ENCODE measurements at places on chromosomes 3 and 15. TPM values are rescaled to one million over a fixed set of nuclear protein-coding genes. Genes with fewer than 3 reads are reported as not detected.

GRCh38 chr3:10988001-10988665, 4.4 kb upstream of the SLC6A1 start:
- no peak for DNase-seq

DNA sequence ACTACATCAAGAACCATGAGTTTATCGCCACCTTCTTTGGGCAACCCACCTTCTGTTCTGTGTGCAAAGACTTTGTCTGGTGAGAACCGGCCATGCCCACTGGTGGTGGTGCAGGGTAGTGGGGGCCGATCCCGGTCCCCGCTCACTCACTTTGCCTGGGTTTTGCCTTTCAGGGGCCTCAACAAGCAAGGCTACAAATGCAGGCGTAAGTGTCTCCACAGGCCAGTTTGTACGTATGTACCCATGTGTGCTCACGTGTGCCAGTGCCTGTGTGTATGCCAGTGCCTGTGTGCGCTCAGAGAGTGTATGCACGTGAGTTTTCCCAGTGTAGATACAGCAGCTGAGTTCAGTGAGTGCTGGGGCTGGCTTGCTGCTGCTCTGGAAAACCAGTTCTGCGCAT, 20.5 kb downstream of the PRKCD start:
- DNase-seq: no peak

DNA sequence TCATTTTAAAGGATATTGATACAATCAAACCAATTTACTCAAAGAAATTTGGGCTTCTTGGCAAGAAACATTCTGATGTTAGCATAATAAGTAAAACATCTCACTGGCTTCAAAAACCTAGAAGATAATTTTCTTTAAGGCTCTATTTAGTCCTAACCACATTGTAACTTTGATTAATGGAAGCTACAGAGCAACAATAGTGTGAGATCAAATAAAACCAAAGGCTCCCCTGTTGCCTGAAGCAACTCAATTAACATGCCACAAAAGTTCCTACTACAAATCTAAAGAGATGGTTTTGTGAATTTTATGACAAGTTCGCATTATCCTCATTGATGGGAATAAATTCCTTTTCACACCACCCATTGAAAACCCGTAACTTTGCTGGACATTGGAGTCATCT, 5.9 kb downstream of the DPH6 start:
- DNase-seq: no peak

- DNase-seq: no peak
These were observed 47.5 kb upstream of the EIF3J start for GRCh38 chr15:44489464-44489863.

GRCh38 chr3:171944118-171945016, 95.0 kb upstream of the FNDC3B start:
- no peak for DNase-seq

DNA sequence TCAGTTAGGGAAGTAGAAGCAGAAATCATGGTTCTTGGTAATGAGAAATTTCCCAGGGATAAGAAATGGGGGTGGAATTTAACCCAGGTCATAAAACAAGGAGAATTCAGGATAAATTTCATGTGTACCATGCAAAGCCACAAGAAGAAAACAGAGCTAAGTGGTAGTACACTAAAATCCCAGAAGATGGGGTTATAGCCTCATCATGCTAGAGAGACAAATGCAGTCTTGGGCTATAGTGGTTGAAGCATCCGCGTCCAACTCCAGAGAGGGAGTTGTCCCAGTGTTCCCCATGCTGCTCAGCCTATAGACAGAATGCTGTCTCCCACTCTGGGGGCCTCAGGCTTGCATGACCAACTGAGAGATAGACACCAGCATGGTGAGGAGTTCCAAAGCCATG, 36.2 kb upstream of the CLRN1 start:
- DNase-seq: no peak

GRCh38 chr3:191637611-191638010, 176.6 kb downstream of the PYDC2 start:
- DNase-seq: no peak

DNA sequence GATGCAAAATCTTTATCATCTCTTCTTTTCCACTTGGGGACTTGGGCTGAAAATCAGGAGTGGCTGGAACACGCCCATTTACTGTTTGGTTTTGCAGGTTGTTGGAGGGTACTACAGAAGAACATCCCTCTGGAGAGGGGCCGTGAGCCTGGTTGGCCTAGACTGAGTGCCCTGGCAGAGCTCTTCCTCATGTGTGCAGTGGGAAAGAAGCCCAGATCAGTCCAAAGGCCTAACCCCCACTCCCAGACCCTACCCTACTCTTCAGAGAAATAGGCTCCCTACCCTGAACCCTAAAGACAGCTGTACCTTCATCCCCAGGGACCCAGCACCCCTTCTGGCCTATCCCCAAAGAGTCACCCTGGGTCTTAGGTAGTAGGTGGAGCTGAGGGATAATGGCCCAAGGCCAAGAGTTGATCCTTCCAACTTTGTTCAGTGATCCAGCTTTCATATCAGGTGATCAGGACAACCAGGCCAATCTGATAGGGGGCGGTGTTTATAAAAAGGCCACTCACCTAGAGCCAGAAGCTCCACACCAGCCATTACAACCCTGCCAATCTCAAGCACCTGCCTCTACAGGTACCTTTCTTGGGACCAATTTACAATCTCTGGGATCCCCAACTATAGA, at the start of gene CYP1A2:
TSS of gene CYP1A2 (plus strand) at position 524 of the 625 bp plus-strand sequence. CDS start 894 bp downstream, outside the sequence.
- DNase-seq: no peak

DNA sequence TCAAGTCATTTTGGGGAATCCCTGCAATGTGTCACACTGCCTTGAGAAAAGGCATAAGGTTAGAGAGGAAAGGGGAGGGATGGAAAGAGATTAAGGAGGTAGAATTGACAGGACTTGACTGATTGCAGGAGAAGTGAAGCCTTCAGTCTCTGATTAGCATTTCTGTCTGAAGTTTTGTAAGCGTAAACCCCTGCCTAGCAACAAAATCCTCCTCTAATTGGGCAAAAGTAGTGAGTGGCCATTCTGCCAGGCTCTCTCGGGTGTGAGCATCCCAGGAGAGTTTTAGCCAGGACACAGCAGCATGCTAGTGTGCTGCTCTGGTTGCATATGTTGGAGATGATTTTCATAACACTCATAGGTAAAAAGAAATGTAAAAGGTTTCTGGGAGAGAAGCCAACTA, 117.0 kb upstream of the MRPL3 start:
- DNase-seq: no peak

DNA sequence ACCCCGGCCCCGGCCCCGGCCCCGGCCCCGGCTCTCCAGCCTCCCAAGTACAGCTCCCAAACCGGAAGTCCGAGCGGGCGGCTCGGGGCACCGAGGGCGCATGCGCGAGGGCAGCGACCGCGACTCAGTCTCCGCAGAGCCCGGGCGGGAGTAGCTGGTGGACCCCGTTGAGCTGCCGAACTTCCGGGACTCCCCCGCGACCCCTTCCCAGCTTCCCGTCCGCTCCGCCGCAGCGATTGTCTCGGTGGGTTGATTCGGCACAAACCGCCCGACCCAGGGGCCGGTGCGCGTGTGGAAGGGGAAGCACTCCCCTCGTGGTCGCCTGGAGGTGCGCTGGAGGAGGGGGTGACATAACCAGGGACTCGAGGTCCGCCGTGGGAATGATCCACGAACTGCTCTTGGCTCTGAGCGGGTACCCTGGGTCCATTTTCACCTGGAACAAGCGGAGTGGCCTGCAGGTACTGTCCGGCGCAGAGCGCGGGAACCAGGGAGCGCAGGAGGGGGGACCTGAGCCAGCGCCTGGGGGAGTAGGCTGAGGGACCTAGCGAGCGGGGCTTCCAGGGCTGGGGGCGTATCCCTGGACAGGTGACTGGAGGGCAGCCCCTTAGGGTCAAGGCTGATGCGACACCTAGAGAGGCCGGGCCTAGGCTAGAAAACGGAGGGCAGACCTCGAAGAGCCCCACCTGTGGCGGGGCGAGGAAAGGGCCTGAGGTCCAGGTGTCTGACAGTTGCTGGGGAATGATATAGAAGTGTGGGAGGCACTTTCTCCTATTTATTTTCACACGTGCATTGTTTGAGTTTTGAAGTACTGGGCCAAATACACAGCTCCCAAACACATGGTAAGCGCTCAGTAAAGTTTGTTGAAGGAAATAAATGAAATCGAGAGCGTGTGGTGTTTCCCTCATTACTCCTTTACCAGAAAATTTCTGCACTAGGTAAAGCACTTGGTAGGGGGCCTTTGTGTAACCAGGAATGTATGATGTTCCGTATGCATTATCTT, at the start of the genes TUBGCP4 and ZSCAN29:
TSS of gene TUBGCP4 (plus strand) at position 127 of the 1,000 bp plus-strand sequence. CDS start at position 381, 254 bp downstream.
TSS of gene ZSCAN29 (minus strand) at position 69 of the 1,000 bp plus-strand sequence. CDS start 1,130 bp downstream, outside the sequence.
- peak; percentile 77 for DNase-seq

DNA sequence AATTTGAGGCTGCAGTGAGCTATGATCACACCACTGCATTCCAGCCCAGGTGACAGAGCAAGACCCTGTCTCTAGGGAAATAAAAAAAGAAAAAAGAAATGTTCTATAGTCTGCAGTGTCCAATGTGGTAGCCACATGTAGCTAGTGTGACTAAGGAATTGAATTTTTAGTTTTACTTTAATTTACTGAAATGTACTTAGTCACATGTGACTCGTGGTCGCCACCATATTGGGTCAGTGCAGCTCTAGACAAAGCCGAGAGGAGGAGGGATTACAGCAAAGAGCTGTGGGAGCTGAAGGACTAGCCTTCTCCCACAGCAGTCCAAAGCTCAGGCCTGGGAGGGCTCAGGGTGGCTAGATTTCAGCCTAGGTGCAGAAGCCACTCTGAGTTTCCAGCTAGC, 65.9 kb upstream of the NTRK3 start:
- no peak for DNase-seq

GRCh38 chr15:46416544-46416943, 781.7 kb downstream of the SQOR start:
- DNase-seq: no peak

- DNase-seq: no peak
These were observed 11.6 kb upstream of the PIK3CB start for GRCh38 chr3:138846262-138846791.

DNA sequence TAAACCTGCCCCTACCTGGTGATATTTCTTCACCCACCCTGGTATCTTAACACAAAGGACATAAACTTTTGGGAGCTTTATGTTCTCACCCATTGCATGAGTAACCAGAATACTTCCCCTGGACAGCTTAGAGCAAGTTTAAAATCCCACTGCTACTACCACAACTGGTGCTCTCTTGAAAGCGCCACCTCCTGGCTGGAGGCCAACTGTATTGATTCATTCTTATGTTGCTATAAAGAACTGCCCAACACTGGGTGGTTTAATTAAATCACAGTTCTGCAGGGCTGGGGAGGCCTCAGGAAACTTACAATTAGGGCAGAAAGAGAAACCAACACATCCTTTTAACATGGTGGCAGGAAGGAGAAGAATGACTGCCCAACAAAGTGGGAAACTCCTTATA, 592.4 kb downstream of the EPHA3 start:
- no peak for DNase-seq

- DNase-seq: no peak
These were observed 744 bp upstream of the CCDC32 start for GRCh38 chr15:40565333-40566238.

- DNase-seq: no peak
These were observed 3.5 kb downstream of the SLITRK3 start for GRCh38 chr3:165192610-165193192.

DNA sequence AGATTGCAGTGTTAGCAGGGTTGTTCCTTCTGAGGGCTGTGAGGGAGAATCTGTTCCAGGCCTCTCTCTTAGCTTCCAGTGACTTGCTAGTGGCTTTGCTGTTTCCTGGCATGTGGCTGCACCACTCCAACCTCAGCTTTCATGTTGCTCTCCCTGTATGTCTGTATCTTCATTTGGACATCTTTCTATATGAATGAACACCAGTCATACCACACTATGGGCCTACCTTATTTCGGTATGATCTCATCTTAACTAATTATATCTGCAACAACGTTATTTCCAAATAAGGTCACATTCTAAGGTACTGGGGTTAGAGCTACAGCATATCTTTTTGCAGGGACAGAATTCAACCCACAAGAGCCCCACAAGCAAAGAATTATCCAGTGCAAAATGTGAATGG, 356.7 kb upstream of the UMPS start:
- no peak for DNase-seq

- DNase-seq: no peak
These were observed 159.4 kb downstream of the CDIN1 start for GRCh38 chr15:36738817-36739216.

DNA sequence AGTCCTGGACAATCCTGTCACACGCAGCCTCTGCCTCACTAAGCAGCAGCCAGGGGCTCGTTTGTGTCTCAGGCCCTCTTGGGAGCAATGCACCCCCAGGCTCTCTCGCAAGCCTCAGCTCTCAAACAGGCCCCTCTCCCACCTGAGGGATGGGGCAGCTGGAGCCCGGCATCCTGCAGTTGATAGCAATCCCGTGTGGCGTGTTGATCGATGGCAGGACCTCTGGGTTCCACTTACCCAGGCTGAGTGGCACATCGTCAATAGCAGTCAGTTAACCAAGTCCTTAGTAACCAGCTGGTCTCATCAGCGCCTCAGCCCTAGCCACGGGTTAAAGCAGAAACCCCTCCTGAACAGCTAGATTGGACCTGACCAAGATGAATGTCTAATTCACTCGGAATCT, 36.5 kb upstream of the PLXNA1 start:
- DNase-seq: no peak

DNA sequence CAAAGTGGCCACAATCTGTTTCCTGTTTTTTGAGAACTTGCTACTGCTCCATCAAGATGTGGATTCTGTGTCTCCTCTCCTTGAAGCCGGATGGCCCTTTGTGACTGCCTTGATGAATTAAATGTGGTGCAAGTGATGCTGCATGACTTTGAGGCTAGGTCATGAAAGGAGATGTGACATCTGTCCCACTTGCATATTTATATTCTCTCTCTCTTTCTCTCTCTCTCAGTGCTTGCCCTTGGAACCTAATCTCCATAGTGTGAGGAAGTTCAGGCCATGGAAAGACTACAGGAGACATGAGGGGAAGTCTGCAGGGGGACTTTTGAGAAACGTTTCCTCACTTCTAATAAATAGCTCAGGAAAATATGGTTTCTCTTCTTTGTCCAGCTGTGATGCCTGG, 50.0 kb upstream of the ADPGK start:
- DNase-seq: no peak

DNA sequence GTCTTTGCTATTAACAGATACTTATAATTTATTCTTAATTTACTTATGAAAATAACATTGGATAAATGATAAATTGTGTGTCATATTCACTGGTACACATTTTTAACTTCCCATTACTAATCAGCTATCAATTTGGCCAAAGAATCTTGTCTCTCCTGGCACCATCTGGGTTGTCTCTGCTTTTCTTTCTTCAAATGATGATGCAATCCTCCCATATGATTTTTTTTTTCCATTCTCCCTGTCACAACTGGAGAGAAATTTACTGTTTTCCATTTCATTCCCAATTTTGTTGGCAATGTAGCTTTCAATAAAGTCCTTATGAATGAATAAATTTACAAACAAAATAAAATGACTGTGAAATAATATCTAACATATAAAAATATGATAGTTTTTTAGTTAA, 743.7 kb upstream of the EPHA6 start:
- DNase-seq: no peak

The ADGRG7 gene
- polyA plus RNA-seq: 0.08 TPM

The CCR3 gene
- not detected for polyA plus RNA-seq

The LRRC31 gene
- polyA plus RNA-seq: 0.29 TPM

The KCNH8 gene
- 1.7 TPM for polyA plus RNA-seq

The HTD2 gene
- polyA plus RNA-seq: 15.0 TPM

The SLC22A14 gene
- polyA plus RNA-seq: 0.89 TPM

The LIPH gene
- 0.96 TPM for polyA plus RNA-seq

The RBP2 gene
- polyA plus RNA-seq: 0.44 TPM
